ENCODE measurements at places on chromosomes 1 and 21.

- DNase-seq = no peak
Observed at GRCh38 chr1:245657371-245657770, 502.6 kb downstream of the KIF26B start.

GRCh38 chr1:40197656-40198055 lies 36.5 kb downstream of the RLF start:
- DNase-seq = no peak

DNA sequence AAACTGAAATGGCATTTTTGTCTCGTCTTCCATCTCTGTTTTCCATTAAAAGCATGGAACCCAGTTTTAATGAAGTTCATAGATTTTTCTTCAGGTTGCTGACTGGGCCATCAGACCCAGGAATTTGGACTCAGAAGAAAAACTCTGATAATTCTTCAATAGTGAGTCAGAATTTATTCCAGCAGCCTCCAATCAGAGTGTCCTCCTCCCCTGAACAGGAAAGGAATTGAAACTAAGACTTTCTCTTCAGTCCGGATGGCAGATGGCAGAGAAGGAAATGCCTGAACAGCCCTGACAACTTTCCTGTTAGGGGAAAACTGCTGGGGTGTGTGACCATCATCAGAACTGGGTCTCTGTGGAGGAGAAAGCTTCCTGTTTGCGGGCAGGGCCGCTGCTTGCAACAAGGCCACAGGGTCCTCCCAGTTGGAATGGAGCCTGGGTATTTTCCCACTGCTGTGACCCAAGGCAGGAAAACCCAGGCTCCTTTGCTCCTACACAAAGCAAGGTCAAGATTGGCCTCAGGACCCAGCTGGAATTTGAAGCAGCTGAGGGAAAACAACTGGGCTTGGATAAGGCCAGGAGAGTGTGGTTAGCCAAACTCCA lies 20.7 kb downstream of the CD34 start:
- peak; percentile 49 for DNase-seq

DNA sequence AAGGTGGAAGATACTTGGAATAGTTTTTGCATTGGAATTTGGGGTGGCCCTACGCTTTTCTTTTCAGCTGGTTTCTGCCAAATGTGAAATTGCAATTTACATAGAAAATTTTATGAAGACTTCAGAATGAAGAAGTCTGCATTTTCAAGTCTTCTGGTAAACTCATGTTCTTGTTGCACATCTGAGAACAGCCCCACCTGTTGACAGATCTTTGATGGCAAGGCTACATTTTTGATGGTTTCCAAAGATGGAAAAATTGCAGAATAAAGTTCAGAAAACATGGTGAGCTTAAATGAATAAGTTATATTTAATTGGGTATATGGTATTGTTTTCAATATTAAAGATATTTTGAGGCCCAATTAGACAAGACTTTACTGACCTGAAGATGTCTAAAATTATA lies 25.4 kb downstream of the OLFM3 start:
- DNase-seq = no peak

- DNase-seq = no peak
Observed at GRCh38 chr1:203791498-203791897, 3.9 kb upstream of the ZBED6 start.
